EH (cell line): ENCODE measurements at places on chromosomes 13 and 19.

GRCh38 chr19:34838248-34838647 lies 65.2 kb upstream of the ZNF599 start:
- DNase-seq = peak; percentile 7

GRCh38 chr19:54390942-54391577 lies 24.2 kb upstream of the TTYH1 start:
- peak; percentile 56 for DNase-seq

DNA sequence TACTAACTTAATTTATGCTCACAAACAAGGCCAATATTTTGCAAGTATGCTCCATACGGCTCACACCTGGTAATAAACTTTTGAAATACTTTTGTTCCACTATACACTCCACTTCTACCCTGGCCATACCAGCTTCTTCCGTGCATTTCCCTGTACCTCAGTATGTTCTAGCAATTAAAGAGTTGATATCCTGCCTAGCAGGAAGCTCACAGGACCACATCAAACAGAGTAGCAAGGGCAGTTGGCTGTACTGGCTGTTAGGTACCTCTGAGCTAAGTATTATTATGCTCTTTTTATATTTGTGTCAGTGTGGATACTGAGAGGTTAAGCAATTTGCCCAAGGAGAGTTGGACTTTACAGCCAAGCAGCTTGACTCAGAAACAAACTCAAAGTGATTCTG lies 257.7 kb downstream of the SLITRK6 start:
- no peak for DNase-seq

- DNase-seq = no peak
These were observed 7.4 kb downstream of the CD22 start for GRCh38 chr19:35336166-35336955.

- peak; percentile 96 for DNase-seq
These were observed 426.1 kb downstream of the EFNB2 start for GRCh38 chr13:106109391-106109791.
